ENCODE measurements at places on chromosomes 5 and 9.

- DNase-seq = no peak
Measured at GRCh38 chr5:122736086-122736845, 38.6 kb upstream of the SNX2 start.

DNA sequence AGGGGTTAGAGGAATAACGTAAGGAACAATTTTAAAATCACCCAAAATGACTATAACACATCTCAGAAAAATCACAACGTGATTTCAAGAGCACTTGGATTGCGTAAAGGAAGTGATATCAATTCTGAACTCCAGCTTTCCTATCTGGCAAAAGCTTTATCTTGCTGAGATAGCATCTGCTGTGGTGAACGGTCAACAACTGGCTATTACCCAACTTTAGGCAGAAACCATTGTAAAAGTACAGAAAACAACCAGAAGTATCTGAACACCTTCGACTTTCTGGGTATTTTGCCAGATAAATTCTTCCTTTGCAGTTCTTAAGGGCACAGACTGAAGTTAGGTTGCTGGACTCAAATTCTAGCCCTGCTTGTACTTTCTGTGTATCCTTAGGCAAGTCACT, 9.2 kb downstream of the ABLIM3 start:
- DNase-seq = no peak

DNA sequence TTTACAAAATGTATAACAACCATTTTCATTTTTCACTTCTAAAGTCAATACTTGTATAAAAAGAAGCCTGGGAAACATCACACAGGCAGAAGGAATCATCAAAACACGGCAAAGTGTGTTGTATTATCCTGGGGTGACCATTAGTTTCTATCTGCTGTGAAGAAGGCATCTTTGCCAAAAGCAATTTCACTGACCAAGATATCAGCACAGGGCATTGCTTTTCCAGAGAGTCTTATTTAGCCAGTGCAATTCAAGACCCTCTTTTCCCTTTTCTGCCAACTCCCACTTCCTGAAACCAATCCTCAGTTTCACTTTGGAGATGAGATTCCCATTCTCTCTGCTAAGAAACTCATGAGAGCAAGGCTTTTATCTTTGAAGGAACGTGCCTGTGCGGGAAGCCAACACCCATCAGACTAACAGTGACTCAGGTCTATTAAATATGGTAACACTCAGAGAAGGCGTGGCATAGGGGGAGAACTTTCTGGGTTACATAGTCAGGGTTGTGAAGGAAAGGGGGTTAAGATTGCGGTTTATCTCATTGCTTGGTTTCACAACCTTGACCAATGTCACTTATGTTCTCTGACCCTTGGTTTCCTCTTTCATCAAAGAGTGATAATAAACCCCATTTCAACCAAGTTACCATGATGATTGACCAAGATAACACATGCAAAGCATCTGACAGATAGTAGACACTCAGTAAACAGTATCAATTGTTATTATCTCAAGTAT, 666.9 kb upstream of the KLF4 start:
- no peak for DNase-seq

- DNase-seq = no peak
Measured at GRCh38 chr9:5917273-5917672, 26.6 kb downstream of the MLANA start.

GRCh38 chr5:138833080-138833479, 42.1 kb downstream of the LRRTM2 start:
- no peak for DNase-seq

DNA sequence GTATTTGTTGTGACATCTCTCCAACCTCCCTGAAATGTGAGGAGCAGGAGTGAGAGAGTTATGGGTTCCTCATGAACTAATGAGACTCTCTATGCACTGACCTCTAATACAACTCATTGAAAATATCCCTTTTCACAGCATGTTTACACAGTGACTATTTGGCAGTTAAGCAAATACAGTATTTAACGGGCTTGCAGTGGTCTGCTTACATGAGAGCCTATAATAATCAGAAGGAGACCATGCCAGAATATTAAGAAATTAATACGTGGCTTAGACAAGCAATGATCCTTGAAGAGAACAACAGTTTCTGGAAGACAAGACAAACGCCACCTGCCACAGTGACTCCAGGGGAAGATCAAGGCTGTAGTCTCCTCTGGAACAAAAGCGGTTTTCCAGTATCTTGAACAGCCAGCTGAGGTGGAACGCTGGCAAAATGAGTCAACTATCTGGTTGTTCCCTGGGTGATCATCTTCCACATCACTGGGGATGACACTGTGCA, 424.5 kb downstream of the DMAC1 start:
- DNase-seq = no peak

GRCh38 chr9:26535151-26535550, 357.5 kb downstream of the CAAP1 start:
- no peak for DNase-seq

DNA sequence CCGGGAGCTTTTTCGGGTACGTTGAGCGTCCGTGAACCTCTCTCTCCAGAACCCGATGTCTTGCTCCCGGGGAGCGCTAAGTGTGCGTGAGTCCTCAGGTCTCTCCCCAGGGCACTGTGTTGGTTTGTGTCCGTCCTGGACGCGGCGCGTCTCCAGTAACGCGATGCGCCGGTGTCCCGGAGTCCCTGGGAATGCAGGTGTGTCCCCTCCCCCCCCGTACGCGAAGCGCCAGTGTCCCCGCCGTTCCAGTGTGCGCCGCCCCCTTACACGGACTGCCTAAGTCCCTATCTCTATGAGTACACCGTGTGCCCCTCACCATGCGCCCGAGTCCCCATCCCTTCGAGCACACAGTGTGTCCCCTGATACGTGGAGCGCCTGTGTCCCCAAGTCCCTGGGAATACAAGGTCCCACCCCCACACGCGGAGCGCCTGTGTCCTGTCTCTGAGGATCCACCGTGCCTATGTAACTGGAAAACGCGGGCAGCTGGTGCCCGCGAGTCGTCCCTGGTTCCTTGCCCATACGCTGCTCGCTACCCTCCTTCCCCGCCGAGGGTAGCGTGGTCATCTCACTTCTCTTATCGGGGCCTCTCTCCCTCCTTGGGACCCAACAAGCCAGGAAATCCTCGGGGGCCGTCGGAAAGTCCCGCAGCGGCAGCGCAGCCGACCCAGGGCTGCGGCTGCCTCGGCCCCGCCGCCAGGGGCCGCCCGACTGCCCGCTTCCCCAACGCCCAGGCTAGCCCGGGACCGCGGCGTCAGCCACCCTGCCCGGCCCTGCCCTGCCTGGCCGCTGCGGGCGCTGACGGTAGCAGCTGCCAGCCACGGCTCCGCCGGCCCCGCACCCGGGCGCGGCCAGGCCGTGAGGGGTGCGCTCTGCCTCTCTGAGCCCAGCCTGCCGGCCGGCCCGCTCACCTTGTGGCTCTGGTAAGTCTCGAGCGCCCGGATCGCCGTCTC, 709 bp downstream of the ELL2 start:
- DNase-seq = no peak

DNA sequence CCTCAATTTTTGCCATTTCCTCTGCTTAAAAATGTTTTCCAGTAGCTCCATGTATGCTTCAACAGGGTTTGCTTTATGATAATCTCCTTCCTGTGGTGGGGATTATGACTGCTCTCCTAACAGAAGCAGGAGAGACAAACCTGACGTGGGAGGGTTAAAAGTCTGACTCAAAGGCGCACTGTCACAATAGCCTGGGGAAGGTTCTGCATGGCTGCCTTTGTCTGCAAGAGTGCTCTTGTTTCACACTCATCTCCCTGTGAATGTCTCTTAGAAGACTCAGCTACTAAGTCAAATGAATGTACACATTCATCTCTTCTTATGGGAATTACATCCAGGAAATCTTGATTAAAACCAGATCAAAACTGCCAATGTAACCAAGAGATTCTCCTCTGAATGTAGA, 90.9 kb upstream of the MTAP start:
- no peak for DNase-seq

GRCh38 chr5:170216257-170216864, 16.4 kb upstream of the C5orf58 start:
- DNase-seq = no peak

DNA sequence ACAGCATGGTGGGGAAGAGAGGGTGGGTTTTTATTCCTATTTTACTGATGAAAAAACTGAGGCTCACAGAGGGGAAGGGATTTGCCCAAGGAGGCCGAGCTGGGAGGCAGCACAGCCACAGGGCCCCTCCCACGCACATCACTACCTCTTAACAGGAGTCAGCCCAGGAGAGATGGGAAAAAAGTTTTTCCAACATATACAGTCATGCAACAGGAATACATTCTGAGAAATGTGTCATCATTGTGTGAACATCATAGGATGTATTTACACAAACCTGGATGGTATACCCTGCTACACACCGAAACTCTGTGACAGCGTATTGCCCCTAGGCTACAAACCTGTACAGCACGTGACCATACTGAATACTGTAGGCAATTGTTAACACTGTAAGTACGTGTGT, 11.6 kb downstream of the TRAF1 start:
- DNase-seq = no peak

DNA sequence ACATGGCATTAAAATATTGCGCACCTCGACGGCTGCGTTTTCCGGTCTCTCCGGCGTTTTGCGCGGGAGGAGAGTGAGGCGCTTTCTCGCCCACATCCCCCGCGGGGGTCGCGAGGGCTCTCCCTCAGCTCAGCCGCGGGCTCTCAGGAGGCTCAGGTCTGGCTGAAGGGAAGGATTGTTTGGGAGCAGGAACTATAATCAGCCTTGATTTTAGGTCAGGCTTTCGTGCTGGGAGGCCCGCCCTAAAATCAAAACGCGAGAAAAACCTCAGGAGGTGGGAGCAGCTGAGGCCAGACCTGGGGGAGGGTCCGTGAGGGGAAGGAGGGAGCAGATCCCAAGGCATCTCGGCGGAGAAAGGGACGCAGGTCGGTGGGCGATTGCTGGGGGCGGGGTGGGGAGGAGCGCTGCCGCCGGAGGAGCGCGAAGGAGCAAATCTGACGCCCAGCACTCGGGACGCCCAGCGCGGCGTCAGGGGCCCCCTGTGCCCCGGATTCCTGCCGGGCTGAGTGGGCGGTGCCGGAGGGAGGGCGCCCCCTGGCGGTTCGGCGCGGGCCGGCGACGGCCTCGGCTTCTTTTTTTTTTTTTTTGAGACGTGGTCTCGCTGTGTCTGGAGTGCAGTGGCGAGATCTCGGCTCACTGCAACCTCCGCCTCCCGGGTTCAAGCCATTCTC, 18.7 kb upstream of the RNF130 start:
- DNase-seq = no peak

DNA sequence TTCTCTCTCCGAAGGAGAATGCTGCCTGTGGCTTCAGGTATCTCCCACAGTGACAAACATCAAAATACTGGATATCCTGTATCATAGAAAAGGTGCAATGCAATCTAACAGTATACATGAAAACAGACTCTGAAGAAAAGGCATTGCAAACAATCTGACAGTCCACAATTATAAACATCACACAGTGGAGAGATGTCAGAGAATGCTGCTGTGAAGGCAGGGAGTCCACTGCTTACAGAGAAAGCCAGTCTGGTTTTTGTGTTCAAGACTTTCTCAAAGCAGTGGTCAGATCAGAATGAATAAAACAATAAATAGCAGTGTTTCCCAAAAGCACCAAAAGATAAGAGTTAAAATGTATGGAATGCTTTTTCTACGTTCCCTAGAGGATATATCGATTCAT, 28.7 kb downstream of the TTC23L start:
- no peak for DNase-seq

GRCh38 chr5:51997949-51998348, 614.7 kb downstream of the ISL1 start:
- no peak for DNase-seq

DNA sequence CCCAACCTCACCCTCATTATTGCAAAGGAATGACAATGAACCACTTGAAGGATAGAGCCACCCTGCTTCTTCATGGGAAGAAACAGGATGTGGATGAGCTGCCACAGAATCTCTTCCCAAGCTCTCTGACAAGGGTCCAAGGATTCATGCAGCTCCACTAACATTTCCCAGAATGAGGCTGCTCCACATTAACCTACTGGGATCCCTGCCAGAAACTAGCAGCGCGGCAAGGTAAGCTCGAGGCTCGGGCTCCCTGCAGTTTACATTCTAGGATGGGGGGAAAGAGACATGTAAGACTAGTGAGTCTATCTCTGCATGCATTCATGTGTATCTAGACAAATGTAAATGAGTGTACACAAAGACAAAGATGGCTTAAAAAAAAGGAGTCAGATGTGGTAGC, 12.1 kb downstream of the DCAF12 start:
- DNase-seq = no peak

GRCh38 chr5:152488869-152489268, 83.8 kb upstream of the NMUR2 start:
- DNase-seq = no peak

GRCh38 chr5:157444224-157444623, 15.8 kb upstream of the NIPAL4 start:
- DNase-seq = no peak

GRCh38 chr5:179795049-179795862, 1.5 kb downstream of the LTC4S start:
- no peak for DNase-seq

GRCh38 chr5:75324791-75325190, 12.2 kb upstream of the HMGCR start:
- no peak for DNase-seq

GRCh38 chr5:159782197-159782994, 133.9 kb upstream of the ADRA1B start:
- no peak for DNase-seq

- DNase-seq = no peak
Measured at GRCh38 chr9:126472198-126472947, 141.4 kb upstream of the LMX1B start.

DNA sequence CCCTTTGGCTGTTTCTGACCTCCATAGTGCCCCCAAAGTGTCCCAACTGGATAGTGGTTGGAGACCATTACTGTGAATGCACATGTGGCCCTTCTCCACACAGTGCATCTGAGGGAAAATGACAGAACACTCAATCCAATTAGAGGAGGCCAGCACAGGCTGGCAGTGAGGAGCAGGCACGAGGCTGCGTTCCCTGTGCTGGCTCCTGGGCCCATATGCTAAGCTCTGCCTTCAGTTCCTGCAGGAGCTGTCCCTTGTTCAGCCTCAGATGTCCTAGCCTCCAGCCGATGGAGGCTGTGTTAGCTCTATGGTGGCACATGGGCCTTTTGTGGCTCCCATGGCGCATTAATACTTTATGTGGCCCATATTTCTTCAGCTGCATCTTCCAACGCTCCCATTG, 35.8 kb downstream of the ALG2 start:
- DNase-seq = no peak

GRCh38 chr5:95390812-95391492, at the start of gene FAM81B:
FAM81B (plus strand) TSS chr5:95391366; CDS start chr5:95391390, 24 bp downstream.
- DNase-seq = no peak

GRCh38 chr9:4830699-4831098, 38.0 kb downstream of the RCL1 start:
- no peak for DNase-seq
